ENCODE measurements at places on chromosomes 11 and 22.

- no peak for DNase-seq
These were observed 66.2 kb downstream of the COMMD9 start for GRCh38 chr11:36222831-36223635.

DNA sequence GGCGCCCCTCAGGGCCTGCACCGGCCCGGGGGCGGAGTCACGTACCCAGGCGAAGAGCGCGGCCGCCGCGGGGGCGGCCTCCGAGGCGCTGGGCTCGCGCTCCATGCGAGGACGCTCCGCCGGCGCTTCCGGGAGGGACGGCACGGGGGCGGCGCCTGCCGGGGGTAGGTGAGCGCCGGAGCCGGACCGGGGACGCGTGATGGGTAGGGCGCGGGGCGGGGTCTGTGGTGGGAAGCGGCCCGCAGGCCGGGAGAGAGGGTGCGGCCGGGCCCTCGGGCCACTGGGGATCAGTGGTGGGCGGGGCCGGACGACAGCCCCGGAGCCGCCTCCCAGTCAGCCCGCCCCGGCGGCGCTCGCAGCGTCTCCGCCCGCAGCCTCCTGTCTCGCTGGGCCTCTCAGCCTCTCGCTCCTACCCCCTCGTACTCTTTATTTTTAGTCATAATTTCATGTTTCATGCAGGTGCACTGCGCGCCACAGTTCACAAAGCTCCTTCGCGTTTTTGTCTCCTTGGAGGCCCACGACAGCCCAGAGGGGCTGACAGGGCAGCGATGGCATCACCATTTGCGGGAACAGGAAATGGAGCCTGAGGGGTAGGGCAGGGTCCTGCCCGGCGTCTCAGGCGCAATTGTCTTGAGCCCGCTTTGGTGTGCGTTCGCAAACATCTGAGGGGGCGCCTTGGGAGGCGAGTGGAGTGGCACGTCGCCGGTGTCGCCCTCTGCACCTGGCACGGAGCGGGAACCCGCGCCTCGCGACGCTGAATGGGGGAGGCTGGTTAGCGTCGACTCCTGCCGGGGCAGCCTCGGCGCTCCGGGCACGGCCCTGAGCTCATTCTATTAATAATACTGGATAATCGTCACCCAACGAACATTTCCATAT lies at the start of gene SERGEF:
TSS of gene SERGEF (minus strand) at position 142 of the 876 bp plus-strand sequence. CDS start at position 105, 37 bp downstream.
- DNase-seq = peak; percentile 92

GRCh38 chr11:76185931-76186401 lies 20.3 kb downstream of the WNT11 start:
- no peak for DNase-seq

DNA sequence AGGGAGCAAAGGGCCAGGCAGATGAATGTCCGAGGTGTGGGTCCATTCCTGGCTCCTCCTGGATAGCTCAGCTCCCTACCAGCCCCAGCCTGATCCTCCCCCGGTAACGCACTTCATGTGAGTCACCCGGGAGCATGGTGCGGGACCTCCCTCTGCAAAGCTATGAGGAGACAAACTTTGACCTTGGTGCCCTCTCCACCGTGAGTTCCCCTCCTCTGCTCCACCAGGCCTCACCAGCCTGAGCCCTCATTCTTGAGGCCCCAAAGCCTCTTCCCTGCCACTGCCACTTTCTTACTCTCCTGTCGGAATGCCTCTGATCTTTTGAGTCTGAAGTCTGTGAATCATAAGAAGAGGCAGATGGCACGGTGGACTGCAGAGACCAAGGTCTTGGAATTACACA lies 37.4 kb upstream of the CD82 start:
- no peak for DNase-seq

- DNase-seq = no peak
These were observed 316.6 kb upstream of the NCAM1 start for GRCh38 chr11:112644410-112645131.

GRCh38 chr11:14567064-14567651 lies 47.0 kb upstream of the PSMA1 start:
- DNase-seq = no peak

GRCh38 chr11:15920856-15921629 lies 435.3 kb downstream of the SOX6 start:
- no peak for DNase-seq

- DNase-seq = no peak
These were observed 43.2 kb downstream of the ME3 start for GRCh38 chr11:86629045-86629706.

DNA sequence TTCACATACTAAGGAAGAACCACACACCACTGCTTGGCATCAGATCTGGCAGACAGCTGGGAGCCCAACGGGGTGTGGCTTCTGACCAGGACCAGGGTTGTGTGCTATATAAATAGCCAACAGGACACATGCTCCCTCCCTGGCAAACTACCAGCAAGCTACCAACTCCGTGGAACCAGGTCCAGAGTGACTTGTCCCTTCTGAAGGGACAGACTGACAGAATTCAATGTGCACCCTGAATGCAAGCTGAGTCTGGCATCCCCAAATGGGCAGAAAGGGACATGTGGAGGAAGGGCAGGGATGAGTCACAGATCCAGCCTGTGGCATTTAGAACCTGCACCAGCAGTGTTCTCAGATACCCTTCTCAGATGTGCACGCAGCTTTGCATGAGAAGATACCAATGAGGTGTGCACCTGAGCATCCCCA lies 92.9 kb downstream of the MICAL3 start:
- DNase-seq = no peak

GRCh38 chr22:40410272-40410671 lies 39.9 kb downstream of the SGSM3 start:
- DNase-seq = no peak

DNA sequence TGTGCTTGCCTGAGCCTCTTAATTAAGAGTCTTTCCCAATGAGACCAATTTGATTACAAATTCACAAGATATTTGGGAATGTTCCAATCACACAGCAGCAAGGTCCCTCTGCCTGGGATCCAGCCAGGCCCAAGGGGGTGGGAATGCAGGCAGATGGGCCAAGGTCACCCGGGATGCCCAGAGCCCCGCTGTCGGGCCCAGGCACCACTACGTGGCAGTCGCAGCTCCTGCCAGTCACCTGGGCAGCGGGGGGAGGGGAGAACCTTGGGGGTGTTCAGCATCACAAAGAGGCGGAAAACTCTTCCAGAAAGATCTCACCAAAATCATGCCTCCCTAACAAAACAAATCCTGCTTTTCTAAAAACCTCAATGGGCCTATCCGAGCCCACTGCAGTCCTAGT lies 30.9 kb downstream of the PPM1F start:
- DNase-seq = no peak

DNA sequence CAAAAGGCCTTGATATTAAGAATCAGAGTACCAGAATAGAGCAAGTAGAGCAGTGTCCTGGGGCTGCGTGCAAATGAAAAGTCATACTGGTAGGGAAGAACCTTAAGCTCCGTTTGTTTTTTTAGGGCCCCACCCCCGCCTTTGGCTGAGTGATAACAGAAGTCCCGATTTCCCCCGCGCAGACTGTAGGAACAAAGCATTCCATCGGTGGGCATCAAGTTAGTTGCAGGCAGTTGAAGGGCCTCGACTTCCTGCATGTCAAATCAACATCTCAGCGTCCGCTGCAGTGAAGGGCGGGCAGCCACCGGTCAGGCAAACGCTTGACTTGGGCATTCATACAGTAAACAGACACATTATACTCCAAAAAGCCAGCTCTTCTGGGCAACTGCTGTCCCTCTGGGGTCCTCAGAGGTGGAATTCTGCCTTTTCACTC lies 11.7 kb downstream of the LRP4 start:
- no peak for DNase-seq

DNA sequence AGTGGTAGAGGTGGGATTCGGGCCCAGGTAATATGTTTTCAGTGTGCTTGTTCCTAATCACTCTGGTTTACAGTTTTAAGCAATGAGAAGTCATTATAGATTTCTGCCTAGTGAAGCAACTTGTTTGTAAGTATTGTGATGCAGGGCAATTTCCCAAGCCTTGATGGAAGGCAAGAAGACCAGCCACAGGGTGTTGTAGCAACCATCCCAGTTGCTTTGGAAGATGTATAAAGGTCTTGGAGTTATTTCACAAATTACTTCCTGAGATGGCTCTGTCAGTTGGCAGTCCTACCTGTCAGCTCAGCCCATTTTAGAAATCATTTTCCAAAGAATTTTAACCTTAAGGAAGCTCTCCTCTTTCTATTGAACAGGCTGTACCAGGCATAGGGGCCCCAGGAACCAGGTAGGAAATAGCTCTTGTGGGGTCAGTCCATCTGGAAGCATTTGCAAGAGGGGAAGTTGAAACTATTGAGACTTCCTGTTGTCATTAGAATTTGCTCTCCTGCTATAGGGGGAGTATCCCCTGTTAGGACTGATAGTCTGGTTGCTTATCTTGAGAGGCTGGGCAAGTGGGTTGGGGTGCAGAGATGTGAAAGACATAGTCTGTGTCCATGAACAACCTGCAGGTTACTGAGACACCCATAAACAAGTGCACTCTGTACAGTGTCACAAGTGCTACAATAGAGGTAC lies 47.9 kb downstream of the STIM1 start:
- DNase-seq = no peak

- no peak for DNase-seq
These were observed 165.1 kb downstream of the DBX1 start for GRCh38 chr11:19995145-19995544.

All from activated naive CD4-positive, alpha-beta T cell treated with Interleukin-2 at 50 U/mL for 16 hours (primary cell).